ENCODE measurements at places on chromosomes 11 and 22.

DNA sequence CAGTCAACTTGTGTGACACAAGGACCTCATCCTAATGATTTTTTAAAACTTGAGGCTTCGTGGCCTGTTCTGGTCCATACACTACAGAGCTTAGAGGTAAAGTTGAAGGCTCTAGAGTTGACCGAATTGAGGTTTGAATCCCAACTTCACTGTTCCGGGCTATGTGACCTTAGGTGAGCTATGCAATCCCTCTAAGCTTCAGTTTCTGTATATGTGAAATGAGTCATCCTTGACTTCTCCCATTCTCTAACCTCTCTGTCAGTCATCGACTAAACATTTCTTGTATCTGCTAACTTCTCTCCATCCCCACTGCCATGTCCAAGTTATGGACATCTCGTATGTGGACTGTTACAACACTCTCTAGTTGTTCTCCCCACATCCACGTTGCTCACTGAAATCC lies 178.2 kb upstream of the TMEM45B start:
- DNase-seq: no peak

DNA sequence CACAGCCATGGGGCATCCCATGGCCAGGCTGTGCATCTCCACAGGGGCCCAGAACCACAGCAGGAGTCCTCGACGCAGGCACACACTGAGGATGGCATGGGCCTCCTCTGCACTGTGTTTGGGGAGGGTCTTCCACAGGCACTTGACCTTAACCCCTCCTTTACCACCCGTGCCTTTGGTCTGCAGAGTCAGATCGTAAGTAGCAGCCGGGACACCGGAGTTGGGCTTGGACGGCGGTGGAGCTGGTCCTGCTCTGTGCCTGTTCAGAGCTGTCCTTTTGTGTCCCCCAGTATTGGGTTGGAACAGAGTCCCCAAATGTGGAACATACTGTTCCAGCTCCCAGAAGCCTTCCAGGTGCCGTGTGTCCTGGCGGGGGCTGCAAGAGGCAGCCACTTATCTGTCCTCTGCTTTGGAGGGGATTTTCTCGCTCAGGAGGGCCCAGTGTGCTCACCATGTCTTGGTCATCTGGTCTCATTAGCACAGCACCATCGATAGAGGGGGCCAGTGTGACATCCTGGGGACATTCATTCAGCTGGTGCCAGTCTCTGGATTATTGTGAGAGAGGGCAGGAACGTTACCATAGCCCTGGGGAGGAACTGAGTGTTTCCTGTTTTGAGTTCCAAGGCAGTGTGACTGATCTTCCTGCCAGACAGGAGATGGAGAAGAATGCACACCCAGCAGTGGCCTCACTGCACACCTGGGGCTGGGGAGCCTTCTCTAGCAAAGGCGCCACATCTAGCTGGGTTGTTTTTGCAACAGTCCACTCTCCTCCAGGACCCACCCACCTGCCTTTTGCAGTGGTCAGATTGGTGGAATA lies 12.4 kb downstream of the CRELD2 start:
- DNase-seq: peak; percentile 52

GRCh38 chr11:72208281-72208680 lies 8.3 kb upstream of the FOLR2 start:
- no peak for DNase-seq

- DNase-seq: no peak
These were observed 193.0 kb downstream of the MAML2 start for GRCh38 chr11:96149743-96150555.

- DNase-seq: no peak
These were observed 97.5 kb upstream of the CCDC179 start for GRCh38 chr11:22957786-22958185.

GRCh38 chr11:19355601-19356000 lies 114.9 kb upstream of the E2F8 start:
- no peak for DNase-seq

- no peak for DNase-seq
These were observed 233.5 kb upstream of the B3GAT1 start for GRCh38 chr11:134645576-134645975.

- DNase-seq: no peak
These were observed 1014.1 kb downstream of the LRRC4C start for GRCh38 chr11:40445391-40445790.

GRCh38 chr11:65420506-65420905 lies 2.1 kb upstream of the NEAT1 start:
- DNase-seq: no peak

DNA sequence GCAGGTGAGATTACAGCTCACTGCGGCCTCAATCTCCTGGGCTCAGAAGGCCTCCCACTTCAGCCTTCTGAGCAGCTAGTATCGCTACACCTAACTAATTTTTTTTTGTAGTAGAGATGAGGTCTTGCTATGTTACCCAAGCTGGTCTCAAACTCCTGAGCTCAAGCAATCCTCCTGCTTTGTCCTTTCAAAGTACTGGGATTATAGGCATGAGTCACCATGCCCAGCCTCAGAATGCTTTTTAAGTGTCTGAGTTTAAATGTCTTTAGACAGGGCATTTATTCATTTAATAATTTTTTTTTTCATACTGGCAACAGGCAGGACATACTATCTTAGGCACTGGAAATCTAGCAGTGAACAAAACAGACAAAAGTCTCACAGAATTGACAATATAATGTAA lies 27.7 kb downstream of the LRP4 start:
- no peak for DNase-seq

DNA sequence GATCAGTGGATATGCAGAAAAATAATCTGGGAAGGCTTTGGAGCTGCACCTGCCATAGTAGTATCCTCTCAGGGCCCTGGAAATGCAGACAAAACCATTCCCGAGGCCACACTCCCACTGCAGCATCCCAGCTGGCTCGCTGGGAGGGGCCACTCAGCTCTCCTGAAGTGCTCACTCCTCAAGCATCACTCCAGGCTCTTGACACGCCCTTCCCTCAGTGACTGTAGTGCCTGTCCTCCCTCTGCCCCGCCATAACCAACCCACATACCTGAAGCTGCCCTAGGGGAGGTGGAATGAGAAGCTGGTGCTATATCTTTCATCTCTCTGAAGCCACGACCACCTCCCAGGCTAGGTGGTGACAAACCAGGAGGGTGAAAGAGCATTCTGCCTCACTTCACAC lies 4.8 kb downstream of the DSCAML1 start:
- no peak for DNase-seq

DNA sequence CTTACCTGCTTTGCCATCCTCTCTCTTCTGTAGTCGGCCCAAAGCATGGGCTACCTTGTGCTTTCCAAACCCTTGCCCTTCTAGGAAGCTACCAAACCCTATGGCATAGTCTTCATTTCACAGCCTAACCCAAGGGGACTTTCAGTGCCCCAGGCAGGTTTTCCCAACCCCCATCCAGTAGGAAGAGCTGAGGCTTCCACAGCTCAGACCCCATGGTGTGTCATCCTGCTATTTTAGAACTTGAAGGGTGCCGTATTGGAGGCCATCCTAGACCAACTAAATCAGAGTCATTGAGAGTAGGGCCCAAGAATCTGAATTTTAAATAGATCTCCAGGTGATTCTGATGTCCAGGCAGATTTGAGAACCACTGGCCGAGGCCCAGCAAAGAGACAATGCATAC lies 31.9 kb upstream of the TUB start:
- no peak for DNase-seq

DNA sequence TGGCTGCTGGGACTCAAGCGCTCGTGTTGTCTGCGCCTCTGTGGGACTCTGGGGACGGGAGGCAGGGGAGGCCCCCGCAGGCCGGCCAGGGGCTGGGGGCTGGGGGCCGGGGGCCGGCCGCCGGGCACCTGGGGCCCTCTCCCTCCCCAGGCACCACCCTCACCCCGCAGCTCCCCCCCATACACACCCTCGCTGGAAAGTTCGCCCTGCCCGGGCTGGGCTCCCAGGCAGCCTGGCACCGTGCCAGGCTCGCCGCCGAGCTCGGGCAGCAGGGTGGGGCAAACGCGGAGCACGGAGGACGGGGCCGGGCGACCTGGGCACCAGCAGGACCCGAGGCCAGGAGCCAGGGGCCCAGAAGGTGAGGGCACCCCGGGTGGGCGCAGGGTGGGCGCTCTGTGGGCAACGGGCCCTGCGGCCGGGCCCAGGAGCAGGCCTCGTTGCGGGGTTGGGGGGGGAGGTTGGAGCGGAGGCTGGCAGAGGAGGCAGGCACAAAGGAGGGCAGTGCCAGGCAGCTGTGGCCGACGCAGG lies 76.7 kb upstream of the WNT7B start:
- no peak for DNase-seq

DNA sequence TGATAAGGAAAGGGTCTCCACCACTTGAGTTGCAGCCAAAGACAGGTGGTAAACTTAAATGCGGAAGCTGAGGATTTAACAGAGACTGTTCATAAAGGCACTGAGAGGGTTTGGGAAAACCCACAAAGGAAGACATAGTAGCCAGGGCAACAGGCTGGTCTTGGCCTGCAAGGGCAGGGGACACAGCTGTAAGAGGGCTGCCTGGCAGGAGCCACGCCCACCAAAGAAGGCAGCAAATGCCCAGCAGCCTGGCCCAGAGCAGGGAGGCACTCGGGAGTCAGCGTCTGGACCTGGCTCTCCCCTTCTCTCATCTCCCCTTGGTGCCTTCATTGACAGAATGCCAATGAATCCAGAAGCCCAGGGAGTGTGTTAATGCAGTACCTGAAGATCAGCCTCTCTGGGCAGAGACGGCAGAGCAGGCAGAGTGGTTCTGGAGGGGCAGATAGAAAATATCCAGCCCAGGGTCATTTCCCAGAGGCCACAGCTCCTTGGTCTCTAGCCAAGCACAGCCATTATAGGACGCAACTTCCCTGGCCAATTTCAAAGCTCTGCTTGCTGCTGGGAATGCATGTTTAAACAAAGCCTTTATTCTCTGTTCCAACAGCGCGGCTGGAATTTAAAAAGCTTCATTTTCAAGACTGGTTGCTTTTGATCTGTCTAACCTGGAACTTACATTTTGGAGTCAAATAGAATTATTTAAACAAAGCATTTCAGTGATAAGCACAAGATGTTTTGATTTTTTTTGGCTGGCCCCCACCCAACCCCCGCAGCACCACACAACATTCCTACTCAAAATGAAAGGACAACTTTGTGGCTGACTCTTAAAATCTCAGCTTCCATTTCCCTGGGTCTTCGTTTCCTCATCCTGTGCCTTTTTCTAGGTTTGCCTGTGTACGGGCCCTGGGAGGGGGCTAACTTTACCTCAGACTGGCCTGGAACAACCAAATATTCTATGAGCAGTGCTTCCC lies 125.6 kb upstream of the LMO1 start:
- no peak for DNase-seq

DNA sequence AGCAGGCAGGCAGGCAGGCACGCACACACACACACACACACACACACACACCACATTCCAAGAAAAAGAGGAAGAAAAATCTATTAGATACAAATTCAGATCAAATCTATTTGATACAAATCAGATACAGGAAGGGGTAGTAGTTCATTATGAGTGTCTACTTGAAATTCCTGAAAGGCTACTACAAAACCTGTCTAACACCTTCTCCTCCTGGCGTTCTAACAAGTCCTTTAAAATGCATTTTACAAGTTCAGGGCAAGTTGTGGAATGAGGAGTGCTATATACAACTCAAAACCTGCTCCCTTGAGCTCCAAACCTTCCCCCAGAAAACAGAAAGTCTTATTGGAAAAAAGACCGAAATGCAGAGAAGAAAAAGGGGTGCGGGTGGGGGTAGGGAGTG lies 476 bp downstream of the ARHGAP32 start:
- no peak for DNase-seq

DNA sequence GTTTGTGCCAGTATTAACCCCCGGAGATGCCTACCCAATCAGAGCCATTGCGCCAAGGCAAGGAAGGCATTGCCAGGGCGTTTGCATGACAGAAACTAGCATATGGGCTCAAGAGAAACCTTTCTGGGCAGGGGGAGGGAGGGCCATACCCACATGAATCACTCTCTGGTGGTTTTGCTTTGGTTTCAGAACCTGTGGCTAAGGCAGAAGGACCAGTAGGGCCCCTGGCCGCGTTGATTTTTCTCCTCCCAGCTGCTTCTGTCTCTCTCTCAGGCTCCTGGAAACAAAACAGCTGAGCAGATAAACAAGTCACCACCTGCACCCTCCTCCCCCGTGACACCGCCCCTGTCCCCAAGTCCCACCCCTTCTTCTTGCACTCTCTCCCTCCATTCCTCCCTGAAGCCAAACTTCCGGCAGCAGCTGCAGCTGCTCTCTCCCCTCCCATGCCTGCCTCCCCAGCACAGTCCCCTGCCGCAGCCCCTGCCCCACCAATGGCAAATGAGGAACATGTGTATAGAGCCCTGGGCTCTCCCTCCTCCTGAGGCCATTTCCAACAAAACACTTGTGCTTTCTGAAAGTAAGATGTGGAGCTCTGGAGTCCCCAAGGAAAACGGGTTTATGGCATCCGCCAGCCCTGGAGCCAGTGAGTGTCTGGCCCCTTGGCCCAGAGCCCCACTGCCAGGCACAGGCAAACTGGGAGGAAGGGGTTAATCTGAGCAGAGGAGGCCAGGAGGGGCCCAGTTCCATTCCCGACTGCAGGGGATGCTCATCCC lies 39.0 kb upstream of the ADA2 start:
- no peak for DNase-seq

DNA sequence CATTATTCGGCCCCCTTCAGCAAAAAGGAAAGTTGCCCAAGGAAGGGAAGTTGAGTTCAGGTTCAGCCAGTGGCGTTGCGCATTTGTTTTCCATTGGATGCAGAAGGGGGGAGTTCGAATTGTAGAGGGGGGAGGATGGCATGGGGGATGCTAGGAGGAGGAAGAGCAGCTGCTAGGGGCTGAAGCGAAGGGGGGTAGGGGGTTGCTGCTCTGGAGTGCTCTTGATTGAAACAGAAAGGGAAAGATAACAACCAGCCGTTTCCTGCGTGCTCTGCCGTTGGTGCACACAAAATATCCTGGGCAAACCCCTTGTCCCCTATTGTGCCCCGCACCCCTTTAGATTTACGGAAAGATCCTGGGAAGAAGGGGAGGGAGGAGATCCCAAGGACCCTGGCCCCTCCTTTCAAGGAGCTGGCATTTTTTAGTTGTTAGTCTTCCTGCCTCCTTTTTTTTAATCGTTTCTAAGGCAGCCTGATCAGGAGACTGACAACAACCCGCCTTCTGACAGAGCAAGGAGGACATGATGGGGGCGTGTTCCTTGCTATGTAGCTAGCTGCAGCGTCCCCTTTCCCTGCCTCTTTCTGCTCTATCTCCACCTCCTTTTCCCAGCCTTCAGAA lies 2.1 kb downstream of the KMT2A start:
- DNase-seq: no peak

- no peak for DNase-seq
These were observed 75.2 kb downstream of the LDLRAD3 start for GRCh38 chr11:36019005-36019596.

GRCh38 chr11:113072237-113072858 lies 111.1 kb downstream of the NCAM1 start:
- no peak for DNase-seq

DNA sequence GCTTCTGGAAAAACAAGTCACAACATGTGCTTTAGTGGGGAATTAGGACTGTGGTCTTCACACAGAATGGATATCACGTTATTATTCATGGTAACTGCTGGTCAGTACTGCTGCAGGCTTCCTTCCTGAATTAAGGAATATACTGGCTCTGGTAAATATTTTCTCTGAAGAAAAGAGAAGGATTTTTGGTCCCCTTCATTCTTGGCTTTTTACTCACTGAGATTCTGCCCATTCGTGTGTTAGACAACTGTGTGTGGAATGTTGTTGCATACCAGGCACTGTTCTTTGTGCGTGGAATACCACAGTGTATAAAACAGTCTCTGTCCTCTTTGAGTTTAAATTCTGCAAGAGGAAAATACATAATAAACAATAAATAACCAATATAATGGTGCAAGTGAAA lies 80.3 kb downstream of the ALX4 start:
- DNase-seq: no peak

GRCh38 chr11:33697997-33698396 lies 2.6 kb downstream of the C11orf91 start:
- DNase-seq: no peak

Data from thoracic aorta (tissue), 2 donors.